IMR-90 (cell line): ENCODE measurements at places on chromosomes 13 and 19. TPM values are rescaled to one million over a fixed set of nuclear protein-coding genes. Genes with fewer than 3 reads are reported as not detected.

DNA sequence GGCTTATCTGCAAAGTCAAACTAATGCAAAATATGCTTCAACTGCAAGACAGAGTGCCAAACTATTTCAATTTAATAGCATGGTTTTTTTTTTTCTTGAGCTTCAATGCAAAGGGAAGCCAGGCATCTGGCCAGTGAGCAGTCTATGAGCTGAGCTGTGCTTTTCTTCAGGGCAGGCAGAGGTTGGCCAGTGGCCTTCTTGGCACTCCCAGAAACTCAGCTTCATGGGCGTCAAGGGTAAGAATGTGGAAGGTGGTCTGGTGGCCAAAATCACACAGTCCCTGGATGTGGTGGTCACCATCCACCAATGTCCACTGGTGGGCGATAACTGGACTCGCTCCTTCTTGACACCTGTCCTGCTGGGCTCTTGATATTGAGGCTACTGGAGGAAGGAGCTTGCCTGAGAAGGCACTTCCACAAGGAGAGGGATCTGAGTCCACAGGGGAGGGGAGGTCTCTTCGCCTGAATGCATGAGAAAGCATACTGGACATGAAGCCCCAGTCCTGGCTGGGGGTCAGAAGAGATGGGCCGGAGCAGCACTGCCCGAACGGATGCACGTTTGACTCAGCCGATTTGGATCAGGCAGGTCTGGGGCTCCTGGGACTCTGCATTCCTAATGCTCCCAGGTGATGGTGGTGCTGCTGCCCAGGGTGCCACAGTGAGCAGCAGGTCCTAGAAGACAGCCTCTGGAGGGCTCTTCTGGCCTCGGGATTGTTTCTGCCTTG is 17.1 kb downstream of the COL4A2 start:
- peaks cover 7% of the 10 kb centered on the region for H3K36me3 ChIP-seq
- no peak overlapping the region for H3K4me3 ChIP-seq
- no peaks in the 10 kb centered on the region for H3K27me3 ChIP-seq
- DNase-seq, result no peak
- peaks cover 52% of the 10 kb centered on the region for H3K4me1 ChIP-seq

DNA sequence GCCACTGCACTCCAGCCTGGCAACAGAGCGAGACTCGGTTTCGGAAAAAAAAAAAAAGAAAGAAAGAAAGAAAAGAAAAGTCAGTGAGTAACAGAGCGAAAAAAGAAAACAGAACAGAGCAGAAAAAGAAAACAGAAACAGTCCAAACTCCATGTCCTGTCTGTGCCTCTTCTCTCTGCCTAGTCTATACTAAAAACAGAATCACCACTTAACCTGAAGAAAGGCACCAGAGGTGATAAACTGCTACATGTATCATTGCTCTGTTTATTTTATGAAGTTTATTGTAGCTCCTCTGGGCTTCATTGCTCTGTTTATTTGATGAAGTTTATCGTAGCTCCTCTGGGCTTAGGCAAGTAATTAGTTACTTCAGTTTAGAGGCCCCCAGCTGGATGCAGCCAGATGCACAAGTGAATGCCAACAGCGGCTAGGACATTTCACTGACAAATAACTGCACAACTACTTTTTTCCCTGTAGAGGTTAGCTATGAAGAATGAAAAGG is 39.2 kb downstream of the TBC1D4 start:
- H3K27me3 ChIP-seq, result no peaks in the 10 kb centered on the region
- H3K4me3 ChIP-seq, result no peak overlapping the region
- DNase-seq, result peak; percentile 13
- H3K36me3 ChIP-seq, result no peaks in the 10 kb centered on the region

- no peak overlapping the region for H3K27ac ChIP-seq
- no peak overlapping the region for H3K4me3 ChIP-seq
- no peaks in the 10 kb centered on the region for H3K4me1 ChIP-seq
Observed at GRCh38 chr13:77291774-77292173, 35.1 kb downstream of the MYCBP2 start.

GRCh38 chr19:3698386-3698950 is 1.8 kb downstream of the PIP5K1C start:
- peaks cover 3% of the 10 kb centered on the region; the same call in 1 of the 2 replicates for H3K36me3 ChIP-seq
- DNase-seq, result peak; percentile 28
- H3K4me3 ChIP-seq, result no peak overlapping the region

ZNF544 gene
- 35.3 and 45.9 TPM in 2 replicates for total RNA-seq
